ENCODE measurements at places on chromosomes 3 and 15.
A peak's percentile ranks its signal among the peaks of the same experiment; 100 is the strongest.

DNA sequence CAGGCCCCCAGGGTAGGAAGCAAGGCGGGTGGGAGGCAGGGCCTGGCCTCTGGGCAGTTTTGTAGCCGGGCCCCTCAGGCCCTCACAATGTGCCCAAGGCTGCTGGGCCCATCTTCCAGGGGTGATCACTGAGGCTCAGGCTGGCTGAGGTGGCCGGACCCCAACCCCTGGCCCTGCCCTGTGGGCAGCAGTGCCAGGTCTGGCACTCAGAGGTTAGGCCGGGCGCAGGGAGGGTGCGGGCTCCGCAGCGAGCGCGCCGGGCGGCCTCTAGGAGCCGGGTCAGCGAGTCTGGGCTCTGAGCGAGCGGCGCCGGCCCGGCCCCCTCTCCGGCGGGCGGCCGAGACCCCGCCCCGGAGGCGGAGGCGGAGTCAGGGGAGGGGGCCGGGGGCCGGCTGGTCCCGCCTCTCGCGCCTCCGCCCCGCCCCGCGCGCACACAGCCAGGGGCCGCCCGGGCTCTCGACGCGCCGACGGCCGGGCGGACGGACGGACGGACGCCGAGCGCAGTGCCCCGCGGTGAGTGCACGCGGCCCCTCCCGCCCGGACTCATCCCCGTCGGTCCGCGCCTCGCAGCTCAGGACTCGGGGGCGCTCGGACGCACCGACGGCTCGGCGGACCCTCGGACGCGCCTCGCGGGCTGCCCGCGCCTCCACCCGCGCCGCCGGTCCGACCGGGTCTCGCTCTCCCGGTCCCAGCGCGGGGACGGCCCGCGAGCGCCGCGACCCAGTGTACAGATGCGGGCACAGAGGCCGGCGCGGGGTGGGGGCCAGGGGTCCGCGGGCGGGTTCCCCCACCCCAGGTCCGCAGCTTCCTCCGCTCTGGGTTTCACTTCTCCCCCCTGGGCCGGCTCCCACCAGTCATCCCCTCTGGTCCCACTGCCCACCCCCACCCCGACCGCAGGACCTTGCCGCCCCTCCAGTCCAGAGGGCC, at the start of gene FBLN2:
Gene FBLN2 (plus strand): TSS at position 430 of the 927 bp plus-strand sequence. CDS start 21,231 bp downstream, outside the sequence.
- DNase-seq = no peak

DNA sequence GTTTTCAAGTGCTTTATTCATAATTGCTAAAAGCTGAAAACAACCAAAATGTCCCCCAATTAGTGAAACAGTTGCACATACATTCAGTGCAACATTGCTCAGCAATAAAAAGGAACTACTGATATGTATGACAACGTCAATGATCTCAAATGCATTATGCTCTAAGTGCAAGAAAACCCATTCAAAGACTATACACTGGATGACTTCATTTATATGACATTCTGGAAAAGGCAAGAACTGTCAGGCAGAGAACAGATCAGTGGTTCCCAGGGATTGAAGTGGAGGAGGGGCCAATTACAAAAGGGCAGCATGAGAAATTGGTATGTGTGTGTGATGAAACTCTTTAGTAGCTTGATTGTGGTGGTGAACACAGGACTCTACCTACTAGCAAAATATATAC, 585.6 kb downstream of the TBL1XR1 start:
- no peak for DNase-seq

- DNase-seq = no peak
Measured at GRCh38 chr15:58490086-58490887, 58.5 kb downstream of the LIPC start.

- DNase-seq = no peak
Measured at GRCh38 chr15:59290295-59291212, 82.1 kb downstream of the MYO1E start.

GRCh38 chr3:129893581-129894070, at the start of gene TMCC1:
TMCC1 (minus strand) TSS chr3:129893711.
- peak; percentile 85 for DNase-seq
